ENCODE measurements at places on chromosomes 7 and 10. TPM values are rescaled to one million over a fixed set of nuclear protein-coding genes. Genes with fewer than 3 reads are reported as not detected.

GRCh38 chr7:134774119-134774518 is 5.3 kb upstream of the CALD1 start:
- DNase-seq, result no peak

GRCh38 chr10:5978230-5978489 is 817 bp upstream of the IL15RA start:
- DNase-seq, result no peak

EPO gene
- not detected for total RNA-seq

DNA sequence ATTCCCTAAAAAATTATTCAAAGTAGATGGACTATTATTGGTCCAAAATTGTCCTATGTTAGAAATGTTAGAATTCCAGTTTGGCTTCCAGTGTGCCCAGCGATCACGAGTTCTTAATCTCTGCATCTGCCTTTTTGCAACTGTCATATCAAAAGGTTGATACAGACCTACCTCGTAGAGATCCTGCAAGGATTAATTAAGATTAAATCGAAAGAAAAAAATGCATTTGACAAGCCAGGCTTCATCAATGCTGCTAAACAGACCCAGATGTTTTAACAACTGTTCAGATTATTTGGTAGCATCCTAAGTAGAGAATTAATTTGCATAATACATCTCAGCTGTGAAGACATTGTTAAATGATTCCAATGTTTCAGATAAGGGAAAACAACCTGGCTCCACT is 336.5 kb downstream of the CRPPA start:
- no peak for DNase-seq

- no peak for DNase-seq
These were observed 24.8 kb upstream of the OCM2 start for GRCh38 chr7:98014830-98015229.

CNOT4 gene
- total RNA-seq, result 8.6 TPM

CFAP70 gene
- 0.36 TPM for total RNA-seq

TMEM184A gene
- total RNA-seq, result 3.6 TPM

OR9A4 gene
- not detected for total RNA-seq

All from A172 (cell line).